ENCODE measurements at places on chromosomes 2 and 18. TPM values are rescaled to one million over a fixed set of nuclear protein-coding genes. Genes with fewer than 3 reads are reported as not detected.

- no peak for DNase-seq
Measured at GRCh38 chr2:168157926-168158325, 89.5 kb downstream of the STK39 start.

DNA sequence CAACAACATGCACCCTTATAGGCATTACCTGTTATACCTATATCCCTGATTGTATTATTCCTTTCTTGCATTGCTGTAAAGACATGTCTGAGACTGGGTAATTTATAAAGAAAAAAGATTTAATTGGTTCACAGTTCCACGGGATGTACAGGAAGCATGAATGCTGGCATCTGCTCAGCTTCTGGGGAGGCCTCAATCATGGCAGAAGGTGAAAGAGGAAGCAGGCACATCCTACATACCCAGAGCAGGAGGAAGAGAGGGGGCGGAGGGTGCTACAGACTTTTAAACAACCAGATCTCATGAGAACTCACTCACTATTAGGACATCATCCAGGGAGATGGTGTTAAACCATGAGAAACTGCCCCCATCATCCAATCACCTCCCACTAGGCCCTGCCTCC is 191.7 kb upstream of the SPHKAP start:
- no peak for DNase-seq

GRCh38 chr2:213923543-213923942 is 487.3 kb upstream of the VWC2L start:
- DNase-seq = no peak

DNA sequence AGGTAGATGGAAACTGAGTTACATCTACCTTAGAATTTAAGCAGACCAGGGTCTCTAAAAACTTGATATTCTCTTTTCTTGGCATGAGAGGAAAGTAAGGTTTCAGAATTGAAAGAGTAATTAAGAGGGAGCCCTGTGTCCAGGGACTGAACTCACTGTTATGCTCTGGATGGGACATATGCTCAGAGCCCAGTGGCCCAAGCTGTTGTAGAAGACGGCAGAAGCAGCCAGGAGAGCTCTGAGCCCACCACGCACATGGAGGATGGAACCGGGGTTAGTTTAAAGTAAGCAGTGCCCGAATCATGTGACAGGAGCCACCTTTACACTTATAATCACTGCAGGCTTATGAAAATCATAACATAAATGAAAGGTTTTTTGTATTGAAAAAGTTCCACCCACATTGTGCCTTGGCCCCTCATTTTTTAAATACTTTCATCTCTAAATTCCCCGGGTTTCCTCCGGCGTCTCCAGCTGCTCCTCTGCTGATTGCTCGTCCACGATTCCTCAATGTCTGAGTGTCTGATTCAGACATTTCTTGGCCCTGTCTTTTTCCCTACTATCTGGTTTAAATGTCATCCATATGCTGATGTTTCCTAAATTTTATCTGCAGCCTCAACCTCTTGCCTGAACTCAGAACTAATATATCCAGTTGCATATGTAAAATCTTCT is 36.1 kb upstream of the SPTBN1 start:
- DNase-seq = no peak

DNA sequence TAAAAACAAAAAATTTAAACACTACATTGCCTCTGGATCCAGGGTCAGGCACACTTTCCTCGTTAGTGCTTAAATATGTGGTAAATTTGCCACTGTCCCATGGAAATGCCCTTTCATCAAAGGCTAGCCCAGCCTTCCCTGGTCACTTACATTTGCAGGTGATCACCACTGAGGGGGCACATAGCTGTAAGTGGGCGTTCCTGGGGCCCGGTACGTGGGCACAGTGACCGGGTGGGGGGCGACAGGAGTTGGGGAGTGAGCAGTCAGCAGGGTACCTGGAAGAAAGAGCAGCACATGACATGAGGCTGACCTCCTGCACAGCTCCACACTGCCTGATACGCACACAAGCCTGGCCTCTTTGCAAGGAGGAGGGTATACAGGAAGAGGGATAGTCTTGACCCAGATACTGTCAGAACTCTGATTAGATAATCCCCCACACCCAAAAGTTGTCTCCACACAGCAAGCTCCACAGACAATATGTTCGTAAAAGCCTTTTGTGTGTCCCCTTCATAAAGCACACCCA is 40.5 kb downstream of the FAM168B start:
- no peak for DNase-seq

GRCh38 chr2:80968450-80968849 is 663.9 kb upstream of the LRRTM1 start:
- DNase-seq = no peak

- DNase-seq = no peak
Measured at GRCh38 chr2:167692191-167692590, 555.2 kb downstream of the STK39 start.

- no peak for DNase-seq
Measured at GRCh38 chr2:54161660-54162424, 46.4 kb downstream of the ACYP2 start.

DNA sequence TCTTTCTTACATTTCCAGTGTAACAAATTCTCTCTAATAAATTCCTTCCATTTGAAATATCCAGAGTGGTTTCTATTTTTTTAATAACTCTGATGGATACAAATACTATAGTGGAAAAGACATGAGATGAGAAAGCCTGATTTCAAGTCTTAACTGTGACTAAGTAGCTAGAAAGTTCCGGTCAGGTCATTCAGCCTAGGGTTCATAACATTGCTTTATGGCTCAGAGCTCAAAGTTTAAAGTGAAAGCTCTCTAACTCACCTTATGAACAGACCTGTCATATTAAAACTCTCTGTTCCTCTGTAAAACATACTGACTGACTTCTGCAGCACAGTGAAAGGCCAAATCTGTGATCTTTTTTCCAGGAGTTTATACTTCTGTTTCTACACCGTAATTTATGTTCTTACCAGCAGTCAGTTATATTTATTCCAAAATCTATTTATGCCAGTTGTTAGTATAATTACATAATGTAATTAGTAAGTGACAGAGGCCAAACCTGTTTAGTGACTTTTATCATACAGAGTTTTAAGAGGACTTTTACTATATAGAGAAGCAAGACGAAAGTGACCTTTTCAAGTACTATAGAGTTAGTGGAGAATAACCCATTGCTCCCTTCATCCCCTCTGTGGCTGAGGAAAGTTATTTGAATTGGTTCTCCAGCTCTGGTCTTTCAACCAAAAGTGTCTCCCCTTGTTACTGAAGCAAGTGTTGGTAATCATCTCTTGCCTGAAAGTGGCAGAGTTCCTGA is 118.8 kb upstream of the PDE1A start:
- DNase-seq = no peak

GRCh38 chr2:195552581-195552980 is 104.4 kb upstream of the SLC39A10 start:
- no peak for DNase-seq

- no peak for DNase-seq
Measured at GRCh38 chr2:120300385-120300784, 45.6 kb upstream of the INHBB start.

- DNase-seq = no peak
Measured at GRCh38 chr2:222568865-222569264, 87.0 kb downstream of the FARSB start.

Gene MC2R
- not detected for polyA plus RNA-seq

Gene TMEM37
- 63.1 TPM for polyA plus RNA-seq
